ENCODE measurements at places on chromosomes 2 and 18. TPM values are rescaled to one million over a fixed set of nuclear protein-coding genes. Genes with fewer than 3 reads are reported as not detected.

The NIFK gene
- total RNA-seq = 13.2 TPM

GRCh38 chr2:64786343-64787018, 132.8 kb upstream of the SERTAD2 start:
- no peak for DNase-seq

The NT5C1B gene
- not detected for total RNA-seq

DNA sequence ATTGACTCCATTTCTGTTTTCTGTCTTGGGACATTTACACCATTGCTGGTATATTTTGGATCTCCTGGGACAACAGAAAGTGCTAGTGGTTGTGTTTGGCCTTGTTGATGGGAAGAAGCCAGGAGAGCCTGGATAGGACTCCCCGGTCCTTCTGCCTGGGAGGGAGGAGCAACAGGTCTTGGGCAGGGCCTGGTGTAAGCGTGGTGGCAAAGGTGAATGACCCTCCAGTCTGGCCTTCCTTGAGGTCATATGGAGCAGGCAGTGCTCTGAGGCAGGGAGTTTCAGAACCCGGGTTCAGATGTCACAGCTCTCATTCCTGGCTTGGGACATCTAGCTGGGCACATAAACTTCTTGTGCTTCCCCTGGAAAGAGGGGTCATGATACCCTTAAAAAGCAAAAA, 56.0 kb upstream of the RBM44 start:
- DNase-seq = peak; percentile 84

DNA sequence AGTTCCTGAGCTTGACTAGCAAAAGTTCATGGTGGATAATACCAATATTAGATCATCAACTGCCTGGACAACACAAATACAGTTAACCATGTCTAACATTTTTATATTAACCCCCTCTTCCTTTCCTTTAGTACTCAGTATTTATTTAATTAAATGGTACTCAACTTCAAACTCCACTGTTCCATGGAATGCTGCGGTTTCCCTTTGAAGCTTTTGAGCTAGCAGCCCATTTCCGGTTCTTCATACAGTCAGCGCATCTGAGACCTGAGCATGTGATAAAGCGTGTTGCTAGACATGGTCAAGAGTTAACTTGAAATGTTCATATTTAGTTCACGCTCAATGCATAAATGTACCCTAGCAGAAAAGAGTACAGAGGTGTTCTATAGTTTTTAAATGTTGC, 278.4 kb downstream of the ALPK2 start:
- DNase-seq = no peak

GRCh38 chr18:13877157-13877556, 38.2 kb downstream of the MC2R start:
- DNase-seq = no peak

The BOLL gene
- not detected for total RNA-seq

The LOXL3 gene
- total RNA-seq = 0.86 TPM

GRCh38 chr2:113686537-113686936, 59.5 kb downstream of the RABL2A start:
- DNase-seq = no peak

DNA sequence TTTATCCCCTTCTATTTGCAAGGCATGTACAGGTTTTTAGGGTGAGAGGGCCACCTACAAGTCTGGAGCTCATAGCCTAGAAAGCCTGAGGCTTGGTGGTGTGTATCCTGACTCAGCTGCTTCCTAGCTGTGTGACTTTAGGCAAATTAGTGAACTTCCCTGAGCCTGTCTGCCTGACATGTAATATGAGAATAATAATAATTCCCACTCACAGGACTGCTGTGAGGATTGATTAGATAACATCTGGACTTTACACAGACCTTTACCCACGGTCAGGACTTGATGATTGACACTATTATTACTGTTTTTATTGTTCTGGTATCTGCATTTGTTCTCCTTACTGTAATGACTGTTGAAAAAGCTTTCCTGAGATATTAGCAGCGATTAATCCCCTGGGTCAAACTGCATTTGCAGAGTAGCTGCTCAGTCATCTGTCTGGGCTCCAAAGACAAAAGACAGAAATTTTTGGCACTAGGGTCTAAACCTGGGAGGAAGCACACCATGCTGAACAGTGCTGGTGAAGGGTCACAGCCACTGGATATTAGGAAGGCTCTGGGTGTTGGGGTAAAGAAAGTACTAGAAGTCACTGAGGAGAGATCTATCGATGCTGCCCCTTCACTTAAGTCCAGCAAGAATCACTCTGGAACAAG, 276.5 kb upstream of the FN1 start:
- DNase-seq = no peak

GRCh38 chr2:46818141-46818621, 97.4 kb downstream of the MCFD2 start:
- peak; percentile 48 for DNase-seq

DNA sequence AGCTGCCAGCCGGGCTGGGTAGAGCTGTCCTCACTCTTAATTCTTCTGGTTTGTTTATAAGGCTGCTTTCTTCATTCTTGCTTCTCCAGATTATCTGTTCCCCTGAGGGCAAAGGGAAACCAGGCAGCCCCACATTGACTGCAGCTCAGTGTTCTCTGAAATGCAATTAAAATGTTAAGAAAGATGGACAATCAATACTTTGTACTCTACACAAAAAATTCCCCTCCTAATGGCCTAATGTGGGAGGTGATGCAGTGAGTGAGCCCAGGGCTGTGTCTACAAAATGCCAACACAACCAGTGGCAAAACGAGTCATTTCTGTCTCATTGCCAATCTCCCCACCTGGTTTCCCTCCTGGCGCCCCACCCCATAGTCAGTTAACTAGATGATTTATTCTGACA, 541.7 kb upstream of the RAB6C start:
- no peak for DNase-seq

- DNase-seq = peak; percentile 48
These were observed 49.9 kb downstream of the DGKD start for GRCh38 chr2:233404222-233404621.

DNA sequence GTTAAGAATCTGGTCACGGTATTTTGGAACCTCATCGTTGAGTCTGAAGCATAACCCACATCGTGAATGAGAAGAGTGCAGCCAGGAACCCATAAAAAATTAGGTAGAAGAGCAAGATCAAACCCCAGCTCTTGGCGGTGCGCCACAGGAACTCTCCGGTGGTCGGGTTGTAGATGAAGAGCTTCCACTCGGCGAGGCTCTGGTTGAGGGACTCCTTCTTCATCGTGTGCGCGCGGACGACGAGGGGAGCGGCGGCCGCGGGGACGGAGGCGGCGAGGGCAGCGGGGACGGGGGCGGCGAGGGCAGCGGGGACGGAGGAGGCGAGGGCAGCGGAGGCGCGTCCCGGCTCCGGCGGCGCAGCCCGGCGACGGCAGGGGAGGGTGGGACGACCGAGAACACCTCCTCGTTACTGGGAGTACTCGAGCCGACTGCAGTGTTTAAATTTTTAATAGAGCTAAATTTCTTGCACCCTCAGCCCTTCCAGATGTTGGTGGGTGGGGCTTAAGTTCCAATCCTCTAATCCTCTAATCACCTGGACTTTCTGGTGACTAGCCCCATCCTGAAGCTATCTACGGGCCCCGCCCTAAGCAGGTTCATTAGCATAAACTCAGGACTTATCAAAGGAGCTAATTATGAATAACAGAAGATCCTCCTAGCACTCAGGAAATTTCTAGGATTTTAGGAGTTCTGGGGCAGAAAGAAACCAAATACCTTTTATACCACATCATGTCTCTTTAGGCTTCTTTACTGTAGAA, 20.4 kb upstream of the PAPOLG start:
- no peak for DNase-seq

GRCh38 chr2:20882466-20883170, 59.7 kb upstream of the LDAH start:
- DNase-seq = no peak

DNA sequence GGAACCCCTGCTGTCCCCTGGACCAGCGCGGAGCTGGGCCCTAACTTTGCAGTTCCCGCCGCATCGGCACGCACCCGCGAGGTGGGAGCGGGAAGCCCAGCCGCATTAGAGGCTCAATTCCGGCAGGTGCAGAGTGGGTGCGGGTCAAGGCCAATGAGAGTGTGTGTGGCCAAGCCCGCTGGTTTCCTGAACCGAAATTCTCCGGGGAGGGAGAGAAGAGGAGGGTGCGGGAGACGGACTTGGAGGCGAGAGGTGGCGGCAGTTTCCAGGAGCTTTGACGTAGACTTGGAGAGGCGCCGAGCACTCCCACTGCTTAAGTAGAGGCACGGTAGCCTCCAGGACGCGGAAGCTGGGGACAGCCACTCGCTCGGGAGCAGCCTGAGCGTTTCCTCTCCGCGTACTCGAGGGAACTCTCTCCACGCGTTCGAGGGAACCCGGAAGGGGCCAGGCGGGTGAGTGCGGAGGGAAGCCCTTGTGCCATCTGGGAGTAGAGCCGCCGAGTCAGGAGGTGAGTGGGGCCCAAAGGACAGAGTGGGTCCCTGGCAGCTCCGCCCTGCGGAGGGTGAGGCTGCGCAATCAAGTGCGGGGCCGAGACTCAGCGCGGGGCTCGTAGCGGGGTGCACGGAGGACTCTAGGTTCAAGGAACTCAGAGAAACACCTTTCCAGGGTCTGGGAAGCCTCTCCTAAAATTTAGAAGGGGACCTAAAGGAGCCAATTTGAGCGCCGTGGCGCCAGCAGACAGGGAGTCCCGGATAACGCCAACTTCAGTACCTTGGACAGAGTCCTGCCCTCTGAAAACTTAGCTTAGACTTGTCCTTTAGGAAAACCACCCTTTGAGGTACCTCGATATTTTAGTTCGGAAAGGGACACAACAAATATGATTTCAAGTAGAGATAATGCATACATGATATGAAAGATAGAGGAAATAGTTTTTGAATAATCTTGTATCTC, at the start of gene FAM237A:
Gene FAM237A, plus strand, starts transcription at position 413 of the 951 bp plus-strand sequence. CDS start 1,750 bp downstream, outside the sequence.
- peak; percentile 44 for DNase-seq

DNA sequence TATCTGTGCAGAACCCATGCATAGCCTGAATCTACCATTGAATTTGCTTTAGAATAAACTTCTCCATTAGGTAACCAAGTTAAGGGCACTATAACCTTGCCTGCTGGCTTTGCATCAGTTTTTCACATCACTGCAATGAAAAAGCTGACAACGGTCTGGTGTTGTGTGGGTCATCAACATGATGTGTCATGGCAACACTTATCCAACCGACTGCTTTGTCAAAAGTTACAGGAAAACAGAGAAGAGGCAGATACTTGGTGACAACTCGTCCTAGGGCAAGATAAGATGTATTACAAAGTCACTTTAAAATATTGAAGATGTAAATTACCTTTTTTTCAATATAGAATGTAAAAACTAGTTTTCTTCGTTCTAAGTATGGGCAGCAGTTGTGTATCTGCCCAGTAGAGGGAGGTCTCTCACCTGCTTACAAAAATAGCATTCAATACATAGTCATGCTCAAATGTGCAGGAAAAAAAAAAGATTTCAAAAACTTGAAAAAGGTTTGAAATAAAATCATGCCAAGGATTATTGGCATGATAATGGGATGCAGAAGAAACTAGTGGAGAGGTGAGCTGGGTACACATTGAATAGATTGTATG, 96.3 kb downstream of the EVA1A start:
- no peak for DNase-seq

DNA sequence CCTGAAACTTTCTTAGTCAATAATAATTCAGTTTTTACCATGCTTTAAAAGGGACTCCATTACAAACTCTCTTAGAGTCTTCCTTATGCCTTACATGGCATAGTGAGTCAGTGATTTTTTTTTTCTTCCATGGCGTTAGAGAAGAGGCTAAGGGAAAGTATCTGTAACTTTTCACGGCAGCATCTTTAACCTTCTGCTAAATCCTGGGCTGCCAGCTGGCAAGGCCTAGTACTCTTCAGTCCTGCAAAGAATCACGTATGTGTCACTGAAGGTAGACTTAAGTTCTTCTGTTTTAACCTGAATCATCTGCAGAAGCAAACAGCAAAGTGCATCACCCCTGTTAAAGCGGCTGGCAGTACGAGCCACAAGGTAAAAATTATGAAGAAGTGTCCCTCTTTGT, 286.3 kb upstream of the FN1 start:
- DNase-seq = no peak

The WDR43 gene
- total RNA-seq = 17.5 TPM

GRCh38 chr2:143607231-143608062, 478.2 kb downstream of the ARHGAP15 start:
- DNase-seq = no peak

DNA sequence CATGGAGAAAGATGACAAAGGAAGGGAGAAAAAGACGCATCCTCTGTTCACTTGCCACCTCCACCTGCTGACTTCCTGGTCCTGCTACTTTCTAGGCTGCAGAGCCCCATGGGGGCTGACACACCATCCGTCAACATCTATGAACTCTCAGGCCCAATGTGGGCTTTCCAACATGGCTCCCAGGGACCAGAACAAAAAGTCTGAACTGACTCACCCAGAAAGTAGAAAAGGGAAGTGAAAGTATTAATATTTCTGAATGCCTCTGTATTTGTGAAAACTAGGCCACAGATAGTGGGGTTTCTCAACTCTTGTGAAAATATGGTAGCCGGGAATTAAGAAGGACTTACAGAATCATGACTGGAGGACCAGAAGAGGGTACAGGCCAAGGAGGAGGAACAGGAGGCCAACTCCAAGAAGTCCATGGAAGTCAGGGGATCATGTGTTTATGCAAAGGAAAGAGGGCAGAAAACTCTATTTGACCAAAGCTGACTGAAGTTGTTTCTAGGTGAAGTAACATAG, 123.1 kb upstream of the CAB39 start:
- no peak for DNase-seq

GRCh38 chr18:50729376-50729775, 90.4 kb downstream of the MRO start:
- no peak for DNase-seq

GRCh38 chr2:40265602-40266001, 186.3 kb downstream of the SLC8A1 start:
- no peak for DNase-seq

- no peak for DNase-seq
These were observed 2.1 kb upstream of the SCG2 start for GRCh38 chr2:223604231-223604630.

DNA sequence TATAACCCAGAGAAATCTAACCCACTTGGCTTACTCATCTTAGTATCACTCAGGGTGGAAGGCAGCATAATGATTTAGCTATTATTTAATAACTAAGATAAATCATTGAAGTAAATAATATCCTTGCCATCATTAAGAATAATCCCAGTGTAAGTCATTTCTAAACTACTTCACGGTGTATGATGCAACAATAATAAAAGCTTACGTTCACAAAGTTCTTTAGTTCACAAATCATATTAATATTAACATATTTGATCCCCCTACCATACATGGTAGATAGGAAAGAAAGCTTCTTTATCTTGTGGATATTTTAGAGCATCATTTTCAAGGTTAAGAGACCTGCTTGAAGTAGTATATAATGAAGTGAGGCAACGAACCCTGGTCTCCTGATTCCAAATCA, 401.0 kb downstream of the NCKAP5 start:
- no peak for DNase-seq

- DNase-seq = no peak
These were observed 16.7 kb downstream of the NFE2L2 start for GRCh38 chr2:177247693-177248262.

The TUBB8B gene
- not detected for total RNA-seq

DNA sequence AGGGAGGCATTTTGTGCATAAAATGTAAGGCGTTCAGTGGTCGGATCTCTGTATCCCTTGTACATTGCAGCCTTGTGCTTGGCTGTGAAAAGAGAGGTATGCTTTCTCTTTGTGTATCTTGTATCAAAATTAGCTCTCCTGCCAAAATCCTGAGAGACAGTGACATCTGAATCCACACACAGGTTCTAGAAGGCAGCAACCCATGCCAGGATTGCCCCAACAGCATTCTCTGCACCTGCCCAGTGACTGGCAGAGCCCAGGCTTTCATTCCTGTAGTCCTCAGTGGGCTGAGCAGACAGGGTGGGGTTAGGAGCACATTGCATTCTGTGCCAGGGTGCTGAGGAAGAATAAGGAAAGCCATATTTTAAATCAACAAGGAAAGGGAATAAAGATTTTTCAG, 740.3 kb upstream of the RAB6C start:
- DNase-seq = no peak

The ALKAL2 gene
- 2.5 TPM for total RNA-seq

All from left lobe of liver (tissue), 2 donors.